ENCODE measurements at places on chromosomes 7 and 10.

- DNase-seq, result peak; percentile 35
Observed at GRCh38 chr7:30285067-30285535, 704 bp downstream of the ZNRF2 start.

DNA sequence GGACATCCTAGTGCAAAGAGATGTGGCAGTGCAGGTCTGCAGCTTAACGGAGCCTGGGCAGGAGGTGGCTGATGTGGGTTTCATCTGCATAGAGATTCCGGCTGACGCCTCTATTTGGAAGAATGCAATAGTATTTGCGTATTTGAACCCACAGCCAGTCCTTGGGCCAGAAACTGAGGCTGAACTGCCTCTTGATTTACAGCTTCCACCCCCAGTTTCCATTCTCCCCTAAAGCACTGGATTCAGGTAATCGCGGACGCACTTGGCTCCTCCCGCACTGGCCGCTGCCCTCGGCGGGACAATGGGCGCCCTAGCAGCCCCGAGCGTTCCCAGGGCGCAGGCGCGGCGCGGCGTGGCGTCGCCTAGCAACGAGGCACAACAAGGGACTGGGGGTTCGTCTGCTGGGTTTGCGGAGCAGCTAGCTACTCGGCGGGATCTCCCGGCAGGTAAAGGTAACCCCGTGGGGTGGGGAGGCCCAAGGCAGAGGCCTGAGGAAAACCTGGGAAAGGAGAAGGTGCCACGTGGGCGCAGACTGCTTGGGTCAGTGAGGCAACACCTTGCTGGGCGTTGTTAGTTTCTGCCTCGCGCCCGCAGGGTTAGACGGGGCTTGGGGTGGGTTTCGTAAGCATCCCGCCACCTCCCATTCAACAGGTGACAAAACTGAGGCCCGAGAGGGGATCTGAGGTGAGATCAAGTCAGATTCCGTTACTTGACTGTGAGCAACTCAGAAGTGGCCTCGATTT, at the start of gene ARMC3:
Gene ARMC3 (plus strand): TSS at position 393 of the 743 bp plus-strand sequence. CDS start 3,944 bp downstream, outside the sequence.
- DNase-seq, result peak; percentile 91

- DNase-seq, result no peak
Observed at GRCh38 chr10:33412241-33412640, 77.8 kb upstream of the NRP1 start.

- no peak for DNase-seq
Observed at GRCh38 chr7:152000191-152000590, 25.3 kb upstream of the GALNT11 start.

GRCh38 chr7:7861211-7861633, 107.4 kb upstream of the GLCCI1 start:
- DNase-seq, result no peak

DNA sequence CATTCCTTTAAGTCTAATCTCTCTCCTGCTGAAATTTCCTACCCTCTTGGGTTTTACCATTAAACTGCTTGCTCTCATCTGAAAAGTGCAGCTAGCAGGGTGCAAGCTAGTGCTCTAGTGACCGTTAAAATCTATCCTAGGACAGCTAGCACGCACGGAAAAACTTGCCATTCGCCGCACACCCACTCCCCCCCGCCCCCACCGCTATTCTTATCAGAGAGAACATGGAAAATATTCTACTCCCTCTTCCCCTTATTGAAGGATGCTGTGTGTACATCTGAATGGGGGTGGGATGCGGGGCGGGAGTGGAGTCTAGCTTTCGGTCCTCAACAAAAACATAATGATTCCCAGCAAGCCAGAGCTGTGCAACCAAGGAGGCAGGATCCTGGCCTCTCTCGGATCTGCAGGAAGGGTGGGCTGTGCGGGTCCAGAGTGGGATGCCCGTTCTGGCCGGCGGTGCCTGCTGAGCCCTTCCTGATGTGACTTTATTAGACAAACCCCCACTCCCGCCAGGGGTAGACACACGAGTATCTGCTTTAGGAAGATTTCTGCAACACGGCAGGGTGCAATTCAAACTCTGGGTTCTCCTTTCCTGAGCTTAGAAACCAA, 1.1 kb upstream of the ADRA2A start:
- peak; percentile 45 for DNase-seq

- no peak for DNase-seq
Observed at GRCh38 chr7:138886501-138886917, 88.5 kb upstream of the ATP6V0A4 start.

DNA sequence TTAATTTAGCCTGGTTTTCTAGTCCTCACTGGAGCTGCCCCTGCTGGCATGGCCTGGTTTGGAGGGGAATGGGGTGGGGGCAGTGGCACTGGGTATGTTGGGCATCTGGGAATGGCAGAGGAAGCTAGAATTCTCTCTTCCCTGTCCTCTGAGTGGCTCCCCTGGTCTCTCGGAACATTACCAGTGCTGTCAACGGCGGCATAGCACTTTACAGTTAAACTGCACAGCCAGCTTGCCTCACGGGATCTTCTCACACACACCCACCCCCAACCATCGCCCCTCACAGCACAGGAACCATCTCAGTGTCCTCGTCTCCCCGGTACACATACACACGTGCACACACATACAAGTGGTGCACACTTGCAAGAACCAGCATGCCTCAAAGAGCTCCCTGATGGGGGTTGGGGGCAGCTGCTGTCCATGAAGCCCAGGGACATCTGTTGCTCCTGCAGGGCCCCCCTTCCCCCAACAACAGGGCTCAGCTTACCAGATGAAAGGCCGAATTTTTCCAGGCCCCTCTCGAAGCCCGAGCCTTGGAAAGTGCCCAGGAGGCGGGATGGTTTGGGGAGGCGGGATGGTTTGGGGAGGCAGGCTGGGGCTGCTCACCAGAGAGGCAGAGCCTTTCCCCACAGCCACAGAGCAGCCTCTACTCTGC, 41.0 kb downstream of the TSPAN15 start:
- no peak for DNase-seq
